Hypothalamus (tissue), 51 donors: ENCODE measurements at places on chromosomes 1 and 21.

DNA sequence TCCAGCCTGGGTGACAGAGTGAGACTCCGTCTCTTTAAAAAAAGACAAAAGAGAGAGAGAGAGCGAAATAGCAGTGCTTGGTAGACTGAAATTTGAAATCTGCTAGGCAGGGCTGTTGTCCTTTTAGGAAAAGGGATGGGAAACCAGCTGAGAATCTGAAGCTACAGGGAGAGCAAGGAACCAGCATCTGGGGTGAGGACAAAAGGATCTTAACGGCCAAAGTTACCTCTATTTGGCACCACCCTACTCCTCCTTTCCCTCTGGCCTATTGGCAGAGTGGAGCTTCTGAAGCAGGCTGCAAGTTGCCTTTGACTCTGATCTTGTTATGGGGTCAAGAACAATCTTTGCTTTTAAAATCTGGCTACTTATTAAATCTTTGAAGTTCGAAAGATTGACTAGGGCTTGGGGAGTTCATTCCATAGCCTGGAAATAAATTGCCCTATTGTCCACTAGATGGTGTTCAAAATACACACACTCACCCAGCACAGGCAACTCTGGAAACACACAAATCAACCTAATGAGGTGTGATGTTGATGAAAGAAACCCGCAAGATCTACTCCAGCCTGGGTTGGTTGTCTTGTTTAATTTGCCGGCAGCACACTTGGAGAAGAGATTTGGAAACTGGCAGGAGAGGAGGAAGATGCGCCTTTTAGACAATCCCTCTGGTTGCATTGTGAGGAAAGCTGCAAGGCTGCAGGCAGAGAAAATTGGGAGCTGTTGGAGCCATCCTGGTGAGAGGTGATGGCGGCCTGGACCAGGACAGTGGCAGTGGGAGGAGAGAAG, 16.5 kb upstream of the PARP1 start:
- DNase-seq: no peak

DNA sequence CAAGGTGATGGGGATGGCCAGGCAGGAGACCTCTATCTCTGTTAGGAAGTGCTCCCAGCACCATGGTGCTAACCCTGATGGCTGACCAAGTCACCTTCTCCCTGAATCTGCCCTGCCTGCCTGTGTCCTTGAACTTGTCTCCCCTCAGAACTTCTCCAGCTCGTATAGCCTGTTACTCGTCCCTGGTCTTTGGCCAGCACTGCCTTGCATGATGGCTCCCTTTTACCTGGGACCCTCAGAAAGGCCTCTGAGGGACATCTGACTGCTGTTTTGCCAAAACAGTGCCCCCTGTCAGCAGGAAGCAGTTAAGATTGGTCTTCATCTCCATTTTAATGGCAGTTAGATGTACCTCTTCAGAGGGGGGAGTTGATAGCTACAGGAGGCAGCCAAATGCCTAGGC, 148.3 kb downstream of the RHOU start:
- DNase-seq: no peak

GRCh38 chr21:43211072-43211759, 42.4 kb downstream of the CRYAA start:
- DNase-seq: no peak

- no peak for DNase-seq
Observed at GRCh38 chr1:151143057-151143435, 3.4 kb downstream of the SEMA6C start.

- DNase-seq: no peak
Observed at GRCh38 chr1:108063703-108064102, 98.7 kb upstream of the VAV3 start.

- no peak for DNase-seq
Observed at GRCh38 chr1:17757426-17757825, 2.3 kb downstream of the ACTL8 start.

- no peak for DNase-seq
Observed at GRCh38 chr1:205303247-205303888, 18.2 kb downstream of the NUAK2 start.

DNA sequence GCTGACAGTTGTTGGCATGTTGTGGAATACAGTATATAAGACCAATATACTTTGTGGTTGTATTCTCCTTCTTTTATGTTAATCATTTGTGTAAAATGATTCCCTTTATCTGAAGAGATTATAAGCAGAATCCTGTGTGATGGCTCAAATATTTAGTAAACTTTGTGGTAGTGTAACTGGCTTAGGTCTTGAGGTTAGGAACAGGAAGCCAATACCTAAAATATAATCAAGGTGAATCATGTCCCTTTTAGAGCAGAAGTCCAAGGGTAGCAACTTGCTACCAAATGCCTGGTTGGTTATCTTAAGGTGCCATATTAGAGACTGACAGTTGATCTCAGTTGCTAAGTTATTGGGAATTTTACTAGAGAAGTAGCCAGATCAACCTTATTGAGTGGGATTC, 398.5 kb upstream of the ADAMTS5 start:
- DNase-seq: no peak

- no peak for DNase-seq
Observed at GRCh38 chr1:10196976-10197375, 13.4 kb upstream of the KIF1B start.

DNA sequence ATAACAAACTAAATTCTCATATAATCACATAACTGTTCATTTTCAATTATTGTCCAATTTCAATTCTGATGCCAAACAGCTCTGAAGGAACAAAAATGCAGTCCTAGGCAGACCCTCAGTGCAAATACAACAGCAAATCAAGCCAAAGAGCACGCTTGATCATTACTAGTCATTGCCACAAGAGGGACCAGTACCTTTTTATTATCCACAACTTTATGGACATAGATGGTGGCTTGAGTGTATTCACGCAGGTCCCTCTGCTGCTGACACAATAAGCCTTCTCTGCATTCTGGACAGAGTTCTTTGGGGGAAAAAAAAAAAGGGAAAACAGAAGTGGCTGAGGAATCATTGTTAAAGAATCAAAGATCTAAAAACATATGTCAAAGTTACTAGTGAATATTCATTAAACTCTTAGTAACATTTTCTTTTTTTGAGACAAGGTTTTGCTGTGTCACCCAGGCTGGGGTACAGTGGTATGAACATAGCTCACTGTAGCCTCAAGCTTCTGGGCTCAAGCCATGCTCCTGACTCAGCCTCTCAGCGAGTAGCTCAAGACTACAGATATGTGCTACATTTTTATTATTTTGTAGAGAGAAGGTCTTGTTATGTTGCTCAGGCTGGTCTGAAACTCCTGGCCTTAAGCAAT, 34.3 kb upstream of the RAP1GAP start:
- DNase-seq: no peak

DNA sequence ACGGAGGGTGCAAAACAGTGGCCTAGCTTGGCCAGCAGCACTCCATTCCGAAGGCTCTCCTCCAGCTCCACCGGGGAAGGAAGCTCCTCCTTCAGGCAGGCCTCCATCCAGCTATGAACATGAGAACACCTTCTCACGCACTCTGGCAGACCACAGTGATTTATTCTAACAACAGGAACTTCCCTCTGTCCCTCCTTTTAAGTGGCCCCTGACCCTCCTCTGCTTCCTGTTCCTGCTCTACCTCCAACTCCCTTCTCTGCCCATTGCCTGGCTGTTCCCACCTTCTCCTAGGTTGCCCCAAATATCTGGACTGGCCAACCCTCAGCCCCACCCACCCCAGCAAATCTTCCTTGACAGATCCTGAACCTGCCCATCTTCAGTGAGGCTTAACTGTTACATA, 5.9 kb downstream of the IQGAP3 start:
- no peak for DNase-seq

DNA sequence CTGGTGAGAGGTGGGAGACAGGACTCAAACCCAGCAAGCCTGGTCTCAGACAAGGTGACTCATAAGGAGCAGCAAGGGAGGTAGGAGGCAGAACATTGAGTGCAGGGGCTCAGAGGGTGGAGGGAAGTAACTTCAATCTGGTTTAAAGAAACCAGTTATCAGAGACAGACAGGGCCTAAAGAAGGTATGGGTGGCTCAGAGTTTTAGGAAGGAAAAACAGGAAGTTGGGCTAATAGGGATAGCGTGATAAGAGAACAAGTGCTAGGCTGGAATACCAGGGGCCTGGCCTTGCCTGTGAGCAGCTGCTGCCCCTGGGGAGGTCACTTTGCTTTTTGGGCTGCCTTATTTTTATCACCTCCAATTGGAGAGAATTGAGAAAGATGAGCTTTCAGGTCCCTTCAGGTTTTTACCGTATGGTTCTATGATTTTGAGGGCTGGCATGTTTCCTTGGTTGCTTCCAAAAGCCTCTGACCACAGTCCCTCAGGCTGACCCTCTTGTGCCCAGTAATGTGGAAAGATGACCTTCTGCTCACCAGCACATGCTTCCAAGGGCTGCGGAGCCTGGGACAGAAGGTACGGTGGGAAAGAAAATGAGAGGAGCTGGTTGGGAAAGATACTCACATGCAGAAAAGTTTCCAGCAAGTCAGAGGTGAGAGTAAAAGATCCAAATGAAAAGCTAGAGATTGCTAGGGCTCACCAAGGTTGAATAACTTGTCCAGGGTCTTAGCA, 77.0 kb downstream of the DDR2 start:
- no peak for DNase-seq

DNA sequence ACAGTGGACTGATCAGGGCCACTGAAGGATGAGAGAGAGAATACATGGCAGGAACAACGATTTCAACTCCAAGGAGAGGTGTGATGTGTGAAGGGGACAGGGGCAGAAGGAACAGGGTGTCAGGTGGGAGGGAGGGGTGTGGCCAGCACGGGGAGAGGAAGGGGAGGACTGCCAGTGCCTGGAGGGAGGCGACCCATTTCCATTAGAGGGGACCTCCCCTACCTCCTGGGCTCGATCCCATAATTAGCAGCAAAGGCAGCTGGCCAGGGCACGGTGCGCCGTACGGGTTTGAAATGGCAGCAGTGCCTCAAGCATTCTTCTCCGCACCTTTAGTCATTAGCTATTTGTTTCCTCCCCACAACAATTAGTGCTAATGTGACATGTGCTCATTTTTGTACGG, 22.7 kb downstream of the CRYAA start:
- DNase-seq: no peak

DNA sequence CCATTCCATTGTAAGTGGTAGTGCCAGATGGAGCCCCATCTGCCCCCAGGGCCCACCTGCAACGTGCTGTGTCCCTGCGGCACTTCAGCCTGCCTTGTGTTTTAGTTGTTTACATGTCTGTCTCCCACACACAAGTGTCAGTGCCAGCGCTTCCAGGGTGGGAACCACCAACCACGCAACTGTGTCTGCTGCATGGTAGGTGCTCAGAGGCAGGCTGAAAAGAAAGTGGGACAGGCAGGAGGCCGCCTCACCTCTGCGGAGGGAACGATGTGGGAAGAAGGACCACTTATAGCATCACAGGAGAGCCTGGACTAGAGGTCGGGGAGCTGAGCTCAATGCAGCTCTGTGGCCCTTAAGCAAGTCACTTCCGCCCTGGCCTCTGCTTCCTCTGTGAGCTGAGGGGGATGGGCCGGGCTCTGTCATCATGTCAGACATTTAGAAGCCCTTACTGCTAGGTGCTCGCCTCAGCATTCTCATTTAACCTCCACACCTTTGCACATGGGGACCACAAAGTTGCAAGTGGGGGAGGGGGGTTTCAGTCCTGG, 17.9 kb downstream of the SLC9A1 start:
- DNase-seq: no peak

DNA sequence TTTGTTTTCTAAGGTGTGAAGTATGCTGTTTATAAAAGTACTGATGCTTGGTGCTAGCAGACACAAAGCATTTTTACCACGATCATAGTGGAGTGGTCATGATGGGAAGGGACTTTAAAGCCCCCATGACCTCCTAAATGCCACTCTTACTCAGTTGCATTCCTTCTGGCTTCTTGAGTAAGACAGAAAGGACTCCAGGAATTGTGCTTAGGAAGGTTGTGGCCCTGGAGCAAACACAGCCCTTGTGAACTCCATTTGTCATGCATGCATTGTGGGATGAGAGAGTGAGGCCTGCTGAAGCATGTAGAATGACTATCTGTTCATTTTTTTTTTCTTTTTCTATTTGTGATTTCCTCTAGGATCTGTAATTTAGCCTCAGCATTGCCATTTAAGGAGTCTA, 34.2 kb downstream of the AK5 start:
- no peak for DNase-seq

- DNase-seq: no peak
Observed at GRCh38 chr1:41853907-41854306, 64.8 kb downstream of the HIVEP3 start.

- no peak for DNase-seq
Observed at GRCh38 chr1:96968983-96969382, 247.4 kb downstream of the PTBP2 start.

DNA sequence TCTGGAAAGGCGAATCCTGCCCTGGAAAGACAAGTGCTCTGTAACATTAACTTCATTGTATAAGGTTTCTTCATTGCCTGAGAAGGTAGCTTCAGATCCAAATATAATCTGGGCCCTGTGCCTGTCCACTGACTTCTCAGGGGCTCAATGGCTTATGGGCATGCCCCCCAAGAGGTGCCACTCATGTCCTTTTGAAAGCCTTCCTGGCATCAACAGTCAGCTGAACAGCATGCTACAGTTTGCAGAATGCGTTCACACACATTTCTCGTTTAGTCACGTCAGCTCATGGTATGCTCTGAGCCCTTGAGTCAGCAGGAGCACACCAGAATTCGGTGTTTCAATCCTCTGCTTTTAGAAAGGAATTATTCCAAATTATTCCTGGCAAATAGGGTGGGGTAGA, 23.8 kb downstream of the TMCC2 start:
- DNase-seq: no peak

- no peak for DNase-seq
Observed at GRCh38 chr1:159071970-159072582, 4.5 kb downstream of the AIM2 start.

GRCh38 chr1:233294913-233295236, 650 bp downstream of the PCNX2 start:
- DNase-seq: no peak

GRCh38 chr1:11882814-11883538, 24.2 kb upstream of the NPPB start:
- no peak for DNase-seq

DNA sequence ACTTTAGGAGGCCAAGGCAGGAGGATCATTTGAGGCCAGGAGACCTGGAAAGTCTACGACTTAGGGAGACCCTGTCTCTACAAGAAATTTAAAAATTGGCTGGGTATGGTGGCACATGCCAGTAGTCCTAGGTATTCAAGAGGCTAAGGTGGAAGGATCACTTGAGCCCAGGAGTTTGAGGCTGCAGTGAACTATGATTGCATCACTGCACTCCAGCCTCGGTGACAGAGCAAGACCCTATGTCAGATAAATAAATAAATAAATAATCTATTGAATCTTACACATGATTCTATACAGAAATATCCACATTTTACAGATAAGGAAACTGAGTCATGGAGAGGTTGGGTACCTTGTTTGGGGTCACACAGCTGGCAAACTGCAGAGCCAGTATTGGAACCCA, 89.1 kb downstream of the MAN1C1 start:
- no peak for DNase-seq

DNA sequence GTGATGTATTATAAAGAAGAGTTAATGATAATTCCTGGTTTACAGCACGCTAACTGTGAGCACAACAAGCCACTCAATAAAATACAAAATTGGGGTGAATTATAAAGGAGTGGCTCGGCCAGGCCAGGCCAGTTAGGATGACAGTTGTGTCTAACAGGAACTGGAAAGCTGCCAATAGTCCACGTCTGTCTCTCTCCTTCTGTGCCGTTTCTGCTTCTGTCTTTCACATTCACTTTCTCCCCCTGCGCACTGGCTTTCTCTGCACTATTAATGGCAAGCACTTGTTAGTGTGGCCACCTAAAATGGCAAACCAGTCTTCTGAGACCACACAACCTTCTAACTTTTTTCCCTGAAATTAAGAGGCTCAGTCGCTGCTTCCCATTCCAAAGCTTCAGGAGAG, 394.3 kb downstream of the NTNG1 start:
- DNase-seq: no peak

GRCh38 chr1:84571150-84571535, 3.1 kb downstream of the CTBS start:
- DNase-seq: no peak
